Activated B cell treated with CpG ODN at 0.5 μM for 24 hours (primary cell): ENCODE measurements at places on chromosomes 5 and 9.

DNA sequence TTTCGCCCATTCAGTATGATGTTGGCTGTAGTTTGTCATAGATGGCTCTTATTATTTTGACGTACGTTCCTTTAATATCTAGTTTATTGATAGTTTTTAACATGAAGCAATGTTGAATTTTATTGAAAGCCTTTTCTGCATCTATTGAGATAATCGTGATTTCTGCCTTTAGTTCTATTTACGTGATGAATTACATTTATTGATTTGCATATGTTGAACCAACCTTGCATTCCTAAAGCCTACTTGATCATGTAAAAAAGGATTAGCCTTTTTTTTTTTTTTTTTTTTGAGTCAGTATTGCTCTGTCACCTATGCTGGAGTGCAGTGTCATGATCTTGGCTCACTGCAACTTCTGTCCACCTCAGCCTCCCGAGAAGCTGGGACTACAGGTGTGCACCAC lies 25.1 kb downstream of the ITK start:
- no peaks in the 10 kb centered on the region for H3K27me3 ChIP-seq
- no peaks in the 10 kb centered on the region for H3K36me3 ChIP-seq
- no peak overlapping the region for H3K27ac ChIP-seq
- no peak overlapping the region for H3K4me3 ChIP-seq
- DNase-seq, result no peak

GRCh38 chr5:14165375-14166106 lies 22.4 kb downstream of the TRIO start:
- H3K4me3 ChIP-seq, result peak overlapping the region; percentile 24
- H3K4me1 ChIP-seq, result peaks cover 85% of the 10 kb centered on the region
- peaks cover 15% of the 10 kb centered on the region for H3K36me3 ChIP-seq
- no peaks in the 10 kb centered on the region for H3K27me3 ChIP-seq

GRCh38 chr9:130237763-130238524 lies 27.6 kb upstream of the HMCN2 start:
- peaks cover 32% of the 10 kb centered on the region for H3K4me1 ChIP-seq
- no peaks in the 10 kb centered on the region for H3K36me3 ChIP-seq
- H3K4me3 ChIP-seq, result no peak overlapping the region
- peaks cover 3% of the 10 kb centered on the region for H3K27me3 ChIP-seq
- H3K27ac ChIP-seq, result no peak overlapping the region

DNA sequence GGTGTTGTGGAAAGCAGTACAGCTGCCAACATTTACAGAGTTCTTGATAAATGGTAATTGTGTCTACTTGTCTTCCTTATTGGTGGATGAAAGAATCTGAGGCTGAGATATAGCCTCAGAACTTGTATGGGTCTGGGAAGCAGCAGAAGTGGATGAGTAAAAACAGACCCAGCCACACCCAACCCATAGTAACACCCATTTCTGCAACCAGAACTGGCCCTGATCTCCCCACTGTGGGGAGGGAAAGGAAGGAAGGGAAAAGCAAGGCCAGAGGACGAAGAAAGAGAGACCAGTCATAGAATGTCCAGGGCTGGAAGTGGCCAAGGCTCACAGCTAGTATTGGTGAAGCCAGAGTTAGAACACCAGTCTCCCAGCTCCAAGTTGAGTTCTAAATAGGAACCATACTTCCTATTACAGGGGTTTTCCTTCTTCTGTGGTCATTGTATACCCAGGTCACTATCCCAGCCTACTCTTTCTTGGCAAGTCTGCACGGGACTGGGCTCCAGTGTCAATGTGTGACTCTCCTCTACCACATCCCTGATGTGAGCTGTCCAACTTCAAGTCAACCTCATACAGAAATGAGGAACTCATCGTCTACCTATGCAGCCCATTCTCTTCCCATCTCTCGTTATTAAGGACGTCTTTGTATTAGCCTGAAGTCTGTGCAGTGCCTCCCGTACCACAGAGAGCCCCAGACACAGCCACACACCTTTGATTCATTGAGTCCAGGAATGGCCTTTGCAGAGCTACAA lies 35.9 kb downstream of the ITK start:
- H3K27ac ChIP-seq, result no peak overlapping the region
- no peak overlapping the region for H3K4me3 ChIP-seq
- DNase-seq, result no peak
- H3K4me1 ChIP-seq, result peaks cover 49% of the 10 kb centered on the region
- no peaks in the 10 kb centered on the region for H3K27me3 ChIP-seq

DNA sequence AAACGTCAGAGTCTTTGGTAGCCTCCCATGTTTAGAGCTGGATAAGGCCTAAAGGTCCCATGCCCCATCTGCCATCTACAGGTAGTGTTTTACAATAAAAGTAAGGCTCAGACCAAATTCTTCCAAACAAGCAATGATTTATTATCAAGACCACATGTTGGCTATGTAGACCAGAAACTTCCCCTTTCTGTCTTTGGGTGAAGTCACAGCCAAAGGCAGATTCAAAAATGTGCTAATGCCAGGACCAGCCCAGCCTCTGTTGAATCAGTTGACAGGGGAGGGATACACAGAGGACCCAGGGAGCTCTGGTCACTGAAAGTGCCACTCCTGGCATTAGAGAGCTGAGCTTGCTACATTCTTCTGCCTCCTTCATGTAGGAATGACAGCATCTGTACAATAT lies 360.8 kb downstream of the NTRK2 start:
- H3K36me3 ChIP-seq, result no peaks in the 10 kb centered on the region
- no peak overlapping the region for H3K27ac ChIP-seq
- no peak for DNase-seq
- no peaks in the 10 kb centered on the region for H3K4me1 ChIP-seq

GRCh38 chr9:22210936-22211335 lies 201.8 kb upstream of the CDKN2B start:
- no peak overlapping the region for H3K27ac ChIP-seq
- H3K27me3 ChIP-seq, result no peaks in the 10 kb centered on the region
- H3K36me3 ChIP-seq, result no peaks in the 10 kb centered on the region
- no peak for DNase-seq
- H3K4me3 ChIP-seq, result no peak overlapping the region
- H3K4me1 ChIP-seq, result peaks cover 42% of the 10 kb centered on the region

- no peaks in the 10 kb centered on the region for H3K4me1 ChIP-seq
- H3K36me3 ChIP-seq, result no peaks in the 10 kb centered on the region
- no peak overlapping the region for H3K4me3 ChIP-seq
Observed at GRCh38 chr5:77337686-77338085, 127.2 kb downstream of the PDE8B start.

DNA sequence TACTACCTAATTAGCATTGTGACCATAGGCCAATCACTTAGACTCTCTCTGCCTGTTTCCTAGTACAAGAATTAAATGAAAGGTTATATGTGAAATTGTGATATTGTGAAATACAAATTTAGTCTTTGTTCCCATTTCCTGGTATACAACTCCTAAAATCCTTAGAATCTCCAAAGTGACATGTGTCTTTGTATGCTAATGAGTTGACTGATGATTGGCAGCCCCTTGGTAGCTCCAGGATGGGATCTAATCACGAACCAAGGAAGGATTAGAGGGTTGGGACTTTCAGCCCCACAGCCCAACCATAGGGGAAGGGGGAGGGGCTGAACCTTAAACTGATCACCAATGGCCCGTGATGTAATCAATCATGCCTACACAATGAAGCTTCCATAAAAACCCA lies 31.6 kb downstream of the ATP6V0E1 start:
- no peak overlapping the region for H3K4me3 ChIP-seq
- peaks cover 51% of the 10 kb centered on the region for H3K4me1 ChIP-seq
- DNase-seq, result no peak
- H3K36me3 ChIP-seq, result peaks cover 26% of the 10 kb centered on the region
- peak overlapping the region; percentile 42 for H3K27ac ChIP-seq

- H3K27ac ChIP-seq, result no peak overlapping the region
- no peak for DNase-seq
- peaks cover 4% of the 10 kb centered on the region for H3K4me1 ChIP-seq
- H3K36me3 ChIP-seq, result no peaks in the 10 kb centered on the region
- H3K4me3 ChIP-seq, result no peak overlapping the region
Observed at GRCh38 chr9:38003230-38003629, 65.8 kb downstream of the SHB start.

- no peak overlapping the region for H3K4me3 ChIP-seq
- H3K27me3 ChIP-seq, result no peaks in the 10 kb centered on the region
- no peak for DNase-seq
- H3K4me1 ChIP-seq, result no peaks in the 10 kb centered on the region
- no peak overlapping the region for H3K27ac ChIP-seq
- H3K36me3 ChIP-seq, result no peaks in the 10 kb centered on the region
Observed at GRCh38 chr9:106693558-106693957, 169.4 kb upstream of the ZNF462 start.

DNA sequence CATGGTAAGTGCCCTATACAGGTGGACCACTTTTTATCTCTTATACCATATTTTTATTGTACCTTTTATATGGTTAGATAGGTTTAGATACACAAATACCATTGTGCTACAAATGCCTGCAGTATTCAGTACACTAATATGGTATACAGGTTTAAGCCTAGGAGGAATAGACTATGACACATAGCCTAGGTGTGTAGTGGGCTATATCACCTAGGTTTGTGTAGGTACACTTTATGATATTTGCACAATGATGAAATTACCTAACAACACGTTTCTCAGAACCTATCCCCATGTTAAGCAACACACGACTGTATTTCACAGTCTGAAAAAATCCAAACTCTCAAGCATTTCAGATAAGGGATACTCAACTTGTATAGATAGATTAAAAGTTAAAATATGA lies 9.6 kb upstream of the PHF24 start:
- DNase-seq, result no peak
- H3K27me3 ChIP-seq, result peaks cover 18% of the 10 kb centered on the region
- no peaks in the 10 kb centered on the region for H3K4me1 ChIP-seq
- H3K36me3 ChIP-seq, result no peaks in the 10 kb centered on the region

GRCh38 chr5:54309691-54310432 lies 511 bp downstream of the ARL15 start:
- peaks cover 24% of the 10 kb centered on the region for H3K4me1 ChIP-seq
- peak overlapping the region; percentile 91 for H3K27ac ChIP-seq
- H3K36me3 ChIP-seq, result peaks cover 12% of the 10 kb centered on the region

GRCh38 chr5:16134204-16134603 lies 45.4 kb downstream of the MARCHF11 start:
- no peak overlapping the region for H3K27ac ChIP-seq
- DNase-seq, result no peak
- no peaks in the 10 kb centered on the region for H3K36me3 ChIP-seq
- no peak overlapping the region for H3K4me3 ChIP-seq
- no peaks in the 10 kb centered on the region for H3K27me3 ChIP-seq
- no peaks in the 10 kb centered on the region for H3K4me1 ChIP-seq

GRCh38 chr5:79495311-79495710 lies 18.6 kb downstream of the HOMER1 start:
- DNase-seq, result no peak
- H3K27me3 ChIP-seq, result peaks cover 1% of the 10 kb centered on the region
- H3K4me1 ChIP-seq, result no peaks in the 10 kb centered on the region
- no peak overlapping the region for H3K4me3 ChIP-seq

GRCh38 chr5:149887622-149888183 lies 56.9 kb downstream of the PDE6A start:
- no peaks in the 10 kb centered on the region for H3K36me3 ChIP-seq
- no peak overlapping the region for H3K27ac ChIP-seq
- no peak overlapping the region for H3K4me3 ChIP-seq
- H3K4me1 ChIP-seq, result no peaks in the 10 kb centered on the region

- no peak overlapping the region for H3K4me3 ChIP-seq
- H3K27me3 ChIP-seq, result no peaks in the 10 kb centered on the region
- H3K27ac ChIP-seq, result no peak overlapping the region
Observed at GRCh38 chr5:87899721-87900131, 368.9 kb downstream of the TMEM161B start.

DNA sequence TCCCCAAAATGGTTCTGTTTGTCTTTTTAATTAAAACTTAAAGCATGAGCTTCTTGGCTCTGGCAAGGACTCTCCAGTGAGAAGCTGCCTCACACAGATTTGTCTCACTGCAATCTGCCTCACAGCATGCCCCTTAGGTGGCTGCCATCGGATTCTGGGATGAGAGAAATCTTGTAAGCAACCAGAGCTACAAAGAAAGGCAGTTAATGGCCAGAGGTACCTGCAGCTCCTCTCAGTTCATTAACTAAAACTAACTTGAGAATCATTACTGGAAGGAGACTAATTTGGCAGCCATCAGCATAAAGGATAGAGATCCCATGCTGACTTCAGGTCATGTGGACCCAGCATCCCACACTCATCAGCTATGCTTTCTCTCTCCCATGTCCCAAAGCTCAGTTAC lies 220.6 kb upstream of the DMAC1 start:
- peaks cover 2% of the 10 kb centered on the region for H3K27me3 ChIP-seq
- no peak overlapping the region for H3K4me3 ChIP-seq
- H3K27ac ChIP-seq, result no peak overlapping the region
- H3K36me3 ChIP-seq, result no peaks in the 10 kb centered on the region
- no peaks in the 10 kb centered on the region for H3K4me1 ChIP-seq

DNA sequence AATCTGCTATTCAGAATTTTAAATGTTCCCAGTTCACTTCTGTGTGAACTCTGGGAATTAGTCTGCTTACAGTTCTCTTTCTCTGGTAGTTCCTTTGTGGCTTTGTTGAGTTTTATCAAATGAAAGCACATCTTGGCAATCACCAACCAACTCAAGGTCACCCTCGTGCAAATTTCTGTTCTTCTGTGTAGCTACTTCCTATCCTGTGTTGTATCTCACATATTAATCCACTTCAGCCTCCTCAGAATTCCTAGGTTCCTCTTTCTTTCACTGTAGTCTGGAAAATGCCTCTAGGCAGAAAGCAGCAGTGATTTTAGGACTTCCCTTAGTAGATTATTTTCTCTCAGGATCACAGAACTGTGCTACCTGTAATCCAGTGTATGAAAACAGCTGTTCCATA lies 100.3 kb downstream of the AUH start:
- H3K4me3 ChIP-seq, result no peak overlapping the region
- no peak overlapping the region for H3K27ac ChIP-seq
- no peaks in the 10 kb centered on the region for H3K4me1 ChIP-seq
- H3K27me3 ChIP-seq, result no peaks in the 10 kb centered on the region

- no peak overlapping the region for H3K4me3 ChIP-seq
- no peaks in the 10 kb centered on the region for H3K27me3 ChIP-seq
- H3K36me3 ChIP-seq, result no peaks in the 10 kb centered on the region
- DNase-seq, result no peak
- H3K4me1 ChIP-seq, result no peaks in the 10 kb centered on the region
- H3K27ac ChIP-seq, result no peak overlapping the region
Observed at GRCh38 chr9:116267021-116267420, 113.4 kb downstream of the PAPPA start.

- no peaks in the 10 kb centered on the region for H3K4me1 ChIP-seq
- no peak for DNase-seq
- no peaks in the 10 kb centered on the region for H3K36me3 ChIP-seq
- H3K4me3 ChIP-seq, result no peak overlapping the region
- H3K27me3 ChIP-seq, result no peaks in the 10 kb centered on the region
Observed at GRCh38 chr9:76191493-76191892, 202.7 kb downstream of the RFK start.
